ENCODE measurements at places on chromosomes 6 and 20.

- DNase-seq: no peak
Observed at GRCh38 chr20:26276554-26277210, 580.0 kb upstream of the ZNF337 start.

GRCh38 chr20:23091721-23092383, 5.7 kb upstream of the CD93 start:
- no peak for DNase-seq

DNA sequence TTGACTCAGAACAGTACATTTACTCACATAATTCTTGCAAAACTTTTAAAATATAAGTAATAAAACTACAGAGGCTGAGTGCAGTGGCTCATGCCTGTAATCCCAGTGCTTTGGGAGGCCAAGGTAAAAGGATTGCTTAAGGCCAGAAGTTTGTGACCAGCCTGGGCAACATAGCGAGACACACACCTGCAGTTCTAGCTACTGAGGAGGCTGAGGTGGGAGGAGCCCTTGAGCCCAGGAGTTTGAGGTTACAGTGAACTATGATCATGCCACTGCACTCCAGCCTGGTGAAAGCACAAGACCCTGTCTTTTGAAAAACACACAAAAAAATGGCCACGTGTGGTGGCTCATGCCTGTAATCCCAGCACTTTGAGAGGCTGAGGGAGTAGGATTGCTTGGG, 21.8 kb upstream of the MYO6 start:
- DNase-seq: no peak

DNA sequence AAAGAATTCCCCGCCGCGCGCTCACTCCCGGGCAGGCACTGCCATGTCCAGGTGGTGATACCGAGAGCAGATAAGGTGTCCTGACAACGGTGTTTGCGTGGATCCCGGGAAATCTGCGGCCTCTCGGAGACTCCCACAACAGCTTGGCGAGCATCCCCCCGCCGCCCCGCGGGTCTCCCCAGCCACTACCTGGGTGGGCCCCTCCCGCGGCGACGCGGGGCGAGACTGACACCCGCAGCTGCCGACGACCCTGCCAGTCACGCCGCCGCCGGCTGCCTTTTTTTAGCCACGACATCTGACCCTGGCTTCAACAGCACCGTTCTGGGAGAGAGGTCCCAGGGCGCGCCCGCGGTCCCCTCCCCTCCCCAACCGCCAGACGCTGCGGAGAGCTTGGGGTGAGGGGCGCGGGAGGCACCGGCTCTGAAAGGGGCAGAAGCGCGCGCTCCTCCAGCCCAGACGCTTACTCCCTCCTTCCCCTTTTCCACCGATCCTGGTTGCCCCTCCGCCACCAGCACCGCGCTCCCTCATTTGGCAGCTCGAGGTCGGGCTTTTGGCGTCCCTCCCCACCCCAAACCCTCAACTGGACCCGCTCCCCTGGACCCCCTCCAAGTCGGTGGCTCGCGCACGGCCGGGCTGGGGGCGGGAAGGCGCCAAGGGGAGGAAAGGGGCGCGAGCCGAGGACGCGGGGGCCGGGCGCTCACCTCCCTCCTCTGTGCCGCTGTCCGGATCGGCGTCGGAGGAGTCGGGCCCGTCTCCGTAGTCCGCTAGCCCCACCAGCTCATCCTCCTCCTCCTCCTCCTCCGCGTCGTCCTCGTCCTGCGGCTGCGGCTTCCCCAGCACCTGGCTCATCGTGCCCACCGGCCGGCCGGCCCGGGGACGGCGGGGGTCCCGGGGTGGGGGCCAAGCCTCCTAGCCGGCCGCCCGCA, 665 bp downstream of the RRAGD start:
- DNase-seq: no peak

DNA sequence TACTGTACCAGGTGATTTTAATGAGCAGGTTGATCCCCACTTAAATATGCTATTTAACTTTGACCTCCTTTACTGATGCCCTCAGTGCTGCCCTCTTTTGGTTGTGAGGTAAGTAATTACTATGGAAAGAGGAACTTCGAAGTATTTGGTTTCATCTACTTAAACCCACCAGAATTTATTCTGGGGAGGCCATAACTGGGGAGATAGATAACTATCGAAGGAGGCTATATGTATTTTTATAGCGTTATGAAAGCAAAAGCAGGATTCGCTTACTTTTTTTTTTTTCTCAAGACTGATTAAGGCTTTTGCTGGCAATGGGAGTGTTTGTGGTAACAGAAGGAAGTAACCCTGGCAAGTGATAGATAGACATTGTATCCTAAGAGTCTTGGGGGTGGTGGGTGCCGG, 168.9 kb upstream of the CENPW start:
- no peak for DNase-seq

- no peak for DNase-seq
Observed at GRCh38 chr6:28711325-28711724, 185.6 kb downstream of the GPX5 start.

DNA sequence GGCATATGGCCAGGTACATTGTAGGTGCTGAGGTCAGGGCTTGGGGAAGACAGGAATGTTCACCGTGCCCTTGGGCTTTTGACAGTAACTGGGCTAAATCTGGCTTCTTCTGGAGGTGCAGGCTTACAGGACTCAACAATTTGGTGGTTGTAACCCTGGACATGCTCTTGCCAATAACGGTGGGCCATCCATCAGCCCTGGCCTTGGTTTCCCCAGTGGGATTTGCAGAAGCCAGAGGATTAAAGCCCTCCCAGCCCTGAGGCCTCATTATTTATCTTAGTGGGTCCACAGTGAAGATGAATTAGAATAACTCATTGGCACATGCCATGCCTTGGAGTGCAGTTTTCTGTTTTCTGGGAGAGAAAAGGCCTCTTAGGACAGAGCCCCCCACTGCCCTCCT, 44.0 kb downstream of the TOX2 start:
- no peak for DNase-seq

- no peak for DNase-seq
Observed at GRCh38 chr20:34210271-34210670, 31.0 kb upstream of the ASIP start.

DNA sequence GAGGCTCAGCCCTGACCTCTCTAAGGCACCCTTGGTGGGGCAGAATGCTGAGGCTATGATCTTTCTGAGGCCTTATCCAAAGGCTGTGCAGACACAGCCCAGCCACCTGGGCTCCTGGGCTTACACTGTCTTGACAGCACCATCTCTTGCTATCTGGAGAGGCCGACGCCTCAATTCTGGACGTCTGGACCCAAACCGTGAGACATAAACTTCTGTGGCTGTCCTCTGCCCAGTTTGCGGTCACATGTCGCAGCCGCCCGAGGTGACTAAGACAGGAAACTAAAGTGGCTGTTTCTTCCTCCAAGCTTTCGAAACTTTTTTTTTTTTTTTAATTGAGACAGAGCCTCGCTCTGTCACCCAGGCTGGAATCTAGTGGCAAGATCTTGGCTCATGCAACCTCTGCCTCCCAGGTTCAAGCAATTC, 49.3 kb downstream of the PRR18 start:
- DNase-seq: peak; percentile 37

GRCh38 chr20:12086359-12086758, 168.7 kb downstream of the BTBD3 start:
- no peak for DNase-seq

GRCh38 chr6:7446619-7447325, 57.2 kb downstream of the RIOK1 start:
- DNase-seq: no peak

DNA sequence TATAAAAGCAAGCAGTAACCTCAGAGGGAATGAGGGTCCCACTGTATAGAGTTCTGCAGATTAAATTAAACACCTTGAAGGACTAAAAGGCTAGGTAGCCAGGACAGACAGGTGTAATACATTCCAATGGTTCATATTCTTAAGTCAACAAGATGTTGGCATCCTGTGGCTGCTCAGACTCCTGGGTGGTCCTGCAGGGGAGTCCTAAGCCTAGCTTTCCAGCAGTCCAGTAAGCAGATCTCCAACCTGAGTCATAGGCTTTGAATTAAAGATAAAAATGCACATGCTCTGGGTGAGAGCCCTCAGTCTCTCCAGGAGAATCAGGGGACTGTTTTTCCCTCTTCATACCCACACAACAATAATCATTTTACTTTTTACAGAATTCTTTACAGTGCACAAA, 307.3 kb upstream of the SUPT3H start:
- DNase-seq: no peak

GRCh38 chr6:133202610-133203343, 38.4 kb upstream of the EYA4 start:
- DNase-seq: no peak

DNA sequence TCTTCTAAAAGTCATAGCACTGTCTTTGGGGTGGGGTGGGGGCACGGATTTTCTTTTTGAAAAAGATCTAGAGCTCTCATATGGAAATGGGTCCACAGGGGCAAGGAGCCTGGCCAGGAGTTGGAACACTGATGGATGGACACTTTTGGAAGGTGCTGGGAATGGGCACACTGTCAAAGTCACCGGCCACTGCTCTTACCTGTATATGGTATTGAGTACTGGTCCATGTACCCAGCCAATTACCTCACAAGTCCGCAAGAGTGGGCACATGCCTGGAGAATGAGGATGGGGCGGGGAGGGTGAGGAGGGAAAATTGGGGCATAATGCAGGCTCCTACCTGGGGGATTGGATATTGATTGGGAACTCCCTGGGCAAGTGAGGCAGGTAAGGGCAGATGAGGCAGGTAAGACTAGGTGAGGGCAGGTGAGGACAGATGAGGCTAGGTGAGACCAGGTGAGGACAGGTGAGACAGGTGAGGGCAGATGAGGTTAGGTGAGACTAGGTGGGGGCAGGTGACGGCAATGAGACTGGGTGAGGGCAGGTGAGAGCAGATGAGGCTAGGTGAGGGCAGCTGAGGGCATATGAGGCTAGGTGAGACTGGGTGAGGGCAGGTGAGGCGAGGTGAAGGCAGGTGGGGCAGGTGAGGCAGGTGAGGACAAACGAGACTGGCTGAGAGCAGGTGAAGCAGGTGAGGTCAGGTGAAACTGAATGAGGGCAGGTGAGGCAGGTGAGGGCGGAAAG, 167.9 kb downstream of the NRN1 start:
- no peak for DNase-seq

DNA sequence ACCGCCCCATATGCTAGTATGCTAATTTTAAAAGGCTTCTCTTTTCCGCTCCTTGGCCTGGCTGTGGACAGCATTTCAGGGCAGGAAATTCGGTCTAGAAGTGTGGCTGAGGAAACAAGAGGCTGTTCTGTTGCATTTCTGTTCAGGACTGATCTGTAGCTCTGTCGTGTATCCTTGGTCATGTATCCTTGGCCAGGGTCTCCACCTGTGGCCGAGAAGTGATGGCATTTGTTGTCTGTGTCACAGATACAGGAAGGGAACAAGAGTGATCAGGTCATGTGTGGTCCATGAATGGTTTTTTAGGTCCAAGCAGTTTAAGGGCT, 300.5 kb upstream of the SUPT3H start:
- DNase-seq: no peak

DNA sequence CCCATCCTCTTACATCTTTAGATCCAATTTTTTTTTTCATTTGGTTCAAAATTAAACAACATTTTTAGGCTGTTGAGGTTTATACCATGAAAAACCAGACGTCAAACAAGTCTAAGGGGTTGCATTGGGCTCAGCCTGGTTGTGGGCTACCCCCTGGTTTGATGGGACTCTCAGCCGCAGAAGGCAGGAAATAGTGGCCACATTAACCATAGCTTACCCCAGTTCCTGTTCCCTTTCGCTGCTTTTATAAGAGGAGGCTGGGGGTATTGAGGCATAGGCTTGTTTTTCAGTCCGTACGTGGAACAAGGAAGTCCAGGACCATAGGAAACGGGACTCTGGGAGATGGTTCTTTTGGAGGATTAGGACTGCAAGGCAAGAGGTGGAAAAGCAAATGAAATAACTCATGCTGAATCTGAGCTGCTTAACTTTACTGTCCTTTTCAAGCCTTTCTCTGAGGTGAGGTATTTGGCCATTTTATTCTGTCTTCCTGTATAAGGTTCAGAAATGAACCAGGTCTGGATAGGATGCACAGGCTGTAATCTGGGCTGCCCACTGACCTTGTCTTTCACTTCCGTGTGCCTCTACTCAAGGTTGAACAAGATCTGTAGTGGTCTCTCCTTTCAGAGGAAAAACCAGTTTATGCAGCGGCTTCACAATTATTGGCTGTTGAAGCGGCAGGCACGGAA, 7.7 kb downstream of the BRPF3 start:
- DNase-seq: no peak

GRCh38 chr6:130991422-130992137, 71.5 kb downstream of the EPB41L2 start:
- no peak for DNase-seq

DNA sequence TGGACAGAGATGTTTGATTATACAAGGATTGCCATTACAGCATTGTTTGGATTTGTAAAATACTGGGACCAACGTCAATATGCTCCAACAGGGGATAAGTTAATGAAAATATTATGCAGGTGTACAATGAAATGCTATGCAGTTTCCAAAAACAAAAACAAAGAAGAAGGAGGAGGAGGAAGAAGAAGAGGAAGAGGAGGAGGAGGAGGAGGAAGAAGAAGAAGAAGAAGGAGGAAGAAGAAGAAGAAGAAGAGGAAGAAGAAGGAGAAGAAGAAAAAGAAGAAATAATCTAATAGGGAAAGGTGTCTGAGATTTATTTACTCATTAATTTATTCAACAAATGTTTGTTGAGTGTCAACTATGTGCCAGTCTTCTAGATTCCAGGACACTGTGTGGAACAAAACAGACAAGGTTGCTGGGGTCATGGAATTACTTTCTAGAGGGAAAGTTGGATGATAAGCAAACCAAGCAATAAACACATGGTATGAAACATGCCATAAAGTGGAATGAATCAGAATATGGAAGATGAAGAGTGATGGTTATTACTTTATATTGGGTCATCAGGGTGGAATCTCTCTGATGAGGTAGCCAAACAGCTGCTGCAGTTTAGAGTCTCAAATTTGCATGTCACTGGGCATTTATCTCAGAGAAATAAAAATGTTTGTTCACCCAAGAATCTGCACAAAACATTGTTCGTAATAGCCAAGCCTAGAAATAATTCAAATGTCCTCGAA, 6.3 kb upstream of the TRIM27 start:
- DNase-seq: no peak

DNA sequence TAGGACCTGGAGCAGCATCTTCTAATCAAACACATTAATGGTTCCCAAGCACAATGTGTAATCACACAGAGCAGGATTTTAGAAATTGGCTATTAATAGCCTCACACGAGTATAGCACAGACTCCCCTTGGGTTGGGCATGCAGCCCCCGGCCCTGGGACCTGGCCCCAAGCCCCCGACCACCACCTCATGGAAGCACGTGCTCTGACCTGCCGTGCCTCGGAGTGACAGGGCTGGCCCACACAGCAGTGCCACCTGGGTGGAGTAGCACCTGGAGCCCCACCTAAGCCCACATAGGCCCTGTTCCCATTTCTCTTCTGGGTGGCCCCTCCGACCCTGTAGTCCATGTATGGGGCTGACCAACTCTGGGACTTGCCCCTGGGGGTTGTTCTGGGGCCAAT, 171.8 kb downstream of the TTLL2 start:
- no peak for DNase-seq

DNA sequence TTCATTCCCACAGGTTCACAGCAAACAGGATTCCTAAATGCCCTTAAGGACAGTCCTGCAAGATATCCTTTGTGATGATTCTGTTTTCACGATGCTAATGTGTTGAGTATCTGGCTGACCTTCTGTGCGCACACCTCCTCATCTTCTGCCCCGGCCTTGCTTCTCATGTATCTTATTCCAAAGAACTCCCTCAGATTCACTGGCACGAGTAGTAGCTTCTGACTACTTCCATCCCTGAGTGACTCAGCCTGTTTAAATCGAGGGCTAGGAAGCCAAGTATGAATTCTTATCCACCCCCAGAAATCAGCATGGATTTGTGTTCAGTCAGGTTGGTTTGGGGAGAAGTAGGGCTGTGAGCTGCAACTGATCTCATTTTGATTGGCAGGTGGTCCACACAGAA, 190.2 kb upstream of the SNX9 start:
- no peak for DNase-seq

- no peak for DNase-seq
Observed at GRCh38 chr20:10105046-10105445, 70.3 kb downstream of the ANKEF1 start.
